ENCODE measurements at places on chromosomes 5 and 9.

GRCh38 chr5:61951295-61951694 is 354.7 kb upstream of the KIF2A start:
- DNase-seq, result no peak

- DNase-seq, result no peak
Observed at GRCh38 chr5:143471666-143472464, 68.4 kb upstream of the NR3C1 start.

DNA sequence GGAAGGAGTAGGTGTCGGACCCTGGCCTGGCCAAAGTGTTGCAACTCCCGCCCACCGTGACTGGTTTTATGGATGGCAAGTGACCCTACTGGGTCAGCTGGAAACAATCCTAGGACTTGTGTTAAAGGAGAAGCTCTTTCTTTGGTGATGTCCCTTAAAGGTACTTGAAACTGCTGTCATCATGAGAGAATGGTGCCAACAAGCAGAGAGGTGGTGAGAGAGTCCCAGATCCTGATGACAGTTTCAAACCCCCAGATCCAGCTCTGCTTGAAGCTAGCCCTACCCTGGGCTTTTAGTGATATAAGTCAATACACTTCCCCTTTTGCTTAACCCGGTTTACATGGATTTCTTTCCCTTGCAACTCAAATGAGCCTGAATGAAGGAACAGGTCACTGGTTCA is 72.5 kb upstream of the UBTD2 start:
- DNase-seq, result no peak

DNA sequence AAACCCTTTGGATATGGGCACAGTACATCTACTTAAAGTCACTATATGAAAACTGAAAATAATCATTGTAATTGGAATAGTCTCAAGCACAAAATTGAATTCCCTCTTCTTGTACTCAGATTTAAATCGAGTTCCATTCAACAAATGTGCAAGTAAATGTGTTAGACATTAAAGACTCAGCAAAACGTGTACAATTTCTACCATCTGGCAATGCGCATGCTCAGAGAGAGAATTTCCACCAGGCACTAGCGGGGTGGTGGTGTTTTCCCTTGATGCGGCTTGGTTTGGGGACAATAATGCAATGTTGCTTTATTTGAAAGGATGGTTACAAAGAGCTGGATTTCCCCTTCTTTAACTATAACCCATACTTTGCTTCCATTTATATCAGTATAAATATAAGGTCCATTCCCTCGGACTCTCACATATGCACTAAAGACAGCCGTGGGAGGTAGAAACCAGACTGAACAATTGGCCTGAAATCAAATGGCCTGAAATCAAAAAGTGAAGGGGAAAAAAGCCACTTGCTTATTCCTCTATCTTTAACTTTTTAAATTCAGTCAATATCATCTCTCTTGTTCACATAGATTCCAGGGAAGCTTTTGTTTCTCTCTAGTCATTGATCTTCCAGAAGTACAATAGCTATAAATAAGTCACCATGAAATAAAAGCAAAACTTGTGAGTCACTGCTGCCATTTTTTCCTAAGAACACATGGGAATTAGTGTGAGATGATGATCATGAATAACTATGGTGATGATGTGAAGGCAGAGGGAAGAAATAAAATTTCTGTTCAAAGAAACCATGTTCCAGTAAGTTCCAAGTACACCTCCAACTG is 59.2 kb downstream of the ADAMTS12 start:
- DNase-seq, result no peak

- no peak for DNase-seq
Observed at GRCh38 chr9:123067136-123067535, 33.7 kb downstream of the GPR21 start.

GRCh38 chr9:87770616-87771315 is 44.8 kb downstream of the CTSL start:
- DNase-seq, result no peak

DNA sequence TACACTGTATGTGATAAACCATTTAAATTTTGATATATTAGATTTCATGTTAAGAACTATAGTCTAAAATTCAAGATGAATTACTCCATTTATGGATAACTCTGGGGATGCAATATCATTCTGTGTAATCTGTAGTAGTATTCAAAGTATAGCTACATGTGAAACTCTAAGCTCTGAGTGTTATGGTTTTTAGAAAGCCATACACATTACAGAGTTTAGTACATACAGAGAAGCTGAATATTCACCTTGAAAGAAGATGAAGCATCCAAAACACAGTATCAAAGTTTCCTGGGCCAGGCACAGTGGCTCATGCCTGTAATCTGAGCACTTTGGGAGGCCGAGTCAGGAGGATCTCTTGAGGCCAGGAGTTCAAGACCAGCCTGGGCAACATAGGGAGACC is 25.0 kb downstream of the ABHD17B start:
- no peak for DNase-seq

DNA sequence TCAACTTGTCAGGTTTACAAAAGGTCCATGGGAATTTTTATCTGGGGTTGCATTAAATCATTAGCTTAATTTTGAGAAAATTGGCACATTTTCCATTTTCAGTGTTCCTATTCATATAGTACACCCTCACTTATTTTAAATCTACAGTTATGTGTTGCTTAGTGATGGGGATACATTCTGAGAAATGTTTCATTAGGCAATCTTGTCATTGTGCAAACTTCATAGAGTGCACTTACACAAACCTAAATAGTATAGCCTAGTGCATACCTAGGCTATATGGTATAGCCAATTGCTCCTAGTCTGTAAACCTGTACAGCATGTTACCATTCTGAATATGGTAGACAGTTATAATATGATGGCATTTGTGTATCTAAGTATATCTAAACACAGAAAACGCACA is 19.8 kb upstream of the FAM151B start:
- DNase-seq, result no peak

- DNase-seq, result no peak
Observed at GRCh38 chr5:151758141-151758429, 346 bp downstream of the ATOX1 start.

- DNase-seq, result peak; percentile 90
Observed at GRCh38 chr5:50595199-50595598, 71.2 kb upstream of the PARP8 start.

DNA sequence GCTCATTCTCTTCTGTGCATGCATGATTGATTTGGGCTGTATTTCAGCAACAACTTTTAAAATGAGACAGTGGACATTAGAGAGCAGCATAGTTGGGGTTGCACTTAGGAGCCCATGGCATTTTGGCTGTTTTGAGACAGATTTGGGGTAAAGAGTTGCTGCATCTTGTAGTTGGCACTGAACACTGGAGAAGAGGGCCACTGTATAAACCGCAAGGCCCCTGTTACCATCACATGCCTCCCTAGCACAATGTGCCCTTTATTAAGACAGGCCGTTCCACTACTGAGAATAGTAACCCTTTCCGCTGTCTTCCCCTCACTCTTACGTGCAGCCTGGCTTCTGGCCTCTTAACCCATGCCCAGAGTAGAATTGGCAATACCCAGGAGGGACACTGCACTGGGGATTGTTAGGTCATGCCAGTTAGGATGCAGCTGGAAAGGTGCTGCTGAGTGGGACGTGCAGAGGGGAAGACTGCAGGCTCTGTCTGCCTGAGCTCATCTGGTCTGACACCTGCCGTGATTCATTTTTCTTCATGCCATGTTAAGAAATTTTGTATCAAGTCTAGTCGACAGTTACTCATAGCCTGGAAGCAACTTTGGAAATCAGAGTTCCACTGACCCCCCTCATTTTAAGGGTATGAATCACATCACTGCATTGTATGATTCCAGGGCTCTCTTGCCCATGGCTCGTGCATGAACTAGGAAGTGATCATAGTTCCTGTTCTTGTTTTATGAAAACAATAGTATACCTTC is 146.9 kb upstream of the DMRT1 start:
- DNase-seq, result peak; percentile 97

Data from foreskin keratinocyte (primary cell).